H1 (cell line): ENCODE measurements at places on chromosomes 1 and 21. TPM values are rescaled to one million over a fixed set of nuclear protein-coding genes. Genes with fewer than 3 reads are reported as not detected.

The EFNA1 gene
- 4.0 and 4.9 TPM in 2 replicates for total RNA-seq

The RNU1-4 gene
- 1,303 and 1,497 TPM in 2 replicates for total RNA-seq

The SYTL1 gene
- total RNA-seq: 6.4 and 8.8 TPM in 2 replicates

The ACKR1 gene
- 0.61 TPM in 2 replicates for total RNA-seq

The GNB1 gene
- 382 and 394 TPM in 2 replicates for total RNA-seq

The CFAP74 gene
- 0.20 and 0.33 TPM in 2 replicates for total RNA-seq

The USH2A gene
- total RNA-seq: 0.04 and 0.17 TPM in 2 replicates

The RGSL1 gene
- total RNA-seq: not detected in 2 replicates

The OPRD1 gene
- total RNA-seq: 3.3 and 3.7 TPM in 2 replicates

The AGT gene
- total RNA-seq: not detected in 2 replicates

The AGO3 gene
- total RNA-seq: 26.4 and 26.6 TPM in 2 replicates

The NR1I3 gene
- not detected in 2 replicates for total RNA-seq

The CD48 gene
- not detected in 2 replicates for total RNA-seq

The CHIA gene
- total RNA-seq: not detected in 2 replicates

The DIO1 gene
- total RNA-seq: not detected in 2 replicates

The TMEM269 gene
- total RNA-seq: 0.35 and 0.61 TPM in 2 replicates

The CACNA1S gene
- not detected in 2 replicates for total RNA-seq

The RNF186 gene
- total RNA-seq: not detected in 2 replicates

The COL6A1 gene
- total RNA-seq: 100 and 104 TPM in 2 replicates

The TYW3 gene
- 28.0 and 31.4 TPM in 2 replicates for total RNA-seq

The FMO4 gene
- total RNA-seq: 2.2 and 2.3 TPM in 2 replicates

The TTLL7 gene
- total RNA-seq: 6.4 and 7.9 TPM in 2 replicates
